ENCODE measurements at places on chromosomes 6 and 20.

DNA sequence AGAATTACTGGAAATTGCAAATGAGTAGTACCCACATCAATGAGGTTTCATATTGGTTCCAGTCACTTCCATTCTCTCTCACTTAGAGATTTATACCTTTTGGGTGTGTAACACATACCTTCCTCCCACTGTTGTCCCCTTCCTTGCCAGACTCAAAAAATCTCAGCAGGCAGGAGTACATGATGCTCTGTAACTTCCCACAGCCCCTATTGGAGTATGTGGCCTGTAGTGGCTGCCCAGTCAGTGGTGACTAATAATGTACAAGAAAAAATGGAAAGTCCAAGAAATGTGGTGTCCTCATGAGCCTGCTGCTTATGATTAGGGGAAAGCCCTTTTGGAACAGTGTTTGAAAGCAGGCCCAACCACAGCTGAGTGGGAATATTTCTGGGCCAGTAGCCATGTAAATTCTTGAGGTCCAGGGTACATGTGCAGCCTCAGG lies 312.0 kb downstream of the ZFAND3 start:
- DNase-seq, result no peak

GRCh38 chr20:35901678-35902544 lies 52.4 kb downstream of the SCAND1 start:
- DNase-seq, result no peak

DNA sequence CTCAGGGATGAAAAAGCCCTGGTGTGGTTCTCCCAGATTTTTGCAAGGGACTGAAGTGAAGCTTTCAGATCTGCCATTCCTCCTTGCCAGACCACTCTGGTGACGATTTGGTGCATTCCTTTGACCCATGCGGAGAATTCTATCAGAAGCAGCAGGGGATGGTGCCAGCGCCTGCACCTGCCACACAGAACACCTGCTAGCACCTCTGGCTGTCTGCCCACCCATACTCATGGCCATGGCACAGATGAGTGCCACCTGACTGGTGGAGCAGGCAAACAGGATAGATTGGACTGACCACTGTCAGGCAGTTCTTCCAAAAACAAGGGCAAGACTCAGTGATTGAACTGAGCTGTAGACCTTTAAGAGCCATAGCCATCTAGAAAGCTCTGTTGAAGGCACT lies 107.1 kb downstream of the CDYL start:
- DNase-seq, result no peak

- no peak for DNase-seq
Observed at GRCh38 chr6:111764238-111765175, 108.7 kb downstream of the FYN start.
